ENCODE measurements at places on chromosomes 6 and 20.

GRCh38 chr6:34695729-34696188 lies 808 bp downstream of the ILRUN start:
- DNase-seq: no peak

- DNase-seq: no peak
Observed at GRCh38 chr6:116084284-116084683, 16.4 kb upstream of the NT5DC1 start.

DNA sequence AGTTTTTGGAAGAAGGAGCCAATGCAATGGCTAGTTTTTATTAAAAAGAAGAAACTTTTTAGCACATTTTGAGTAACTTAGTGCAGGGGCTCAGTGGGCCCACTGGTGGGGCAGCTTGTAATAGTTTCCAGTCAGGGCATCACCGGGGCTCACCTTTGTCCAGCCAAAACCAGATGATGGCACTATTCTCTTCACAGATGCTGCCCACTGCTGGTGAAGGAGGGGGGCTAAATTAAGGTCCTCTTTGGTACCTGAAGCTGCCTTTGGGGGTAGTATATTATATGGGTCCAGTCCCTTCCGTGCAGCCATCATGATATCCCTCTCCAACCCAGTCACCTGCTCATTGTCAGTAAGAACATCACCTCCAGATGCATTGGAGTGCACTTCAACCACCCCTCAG lies 182.9 kb downstream of the PDE7B start:
- no peak for DNase-seq

- peak; percentile 24 for DNase-seq
Observed at GRCh38 chr6:158536891-158537798, 22.7 kb upstream of the TMEM181 start.

DNA sequence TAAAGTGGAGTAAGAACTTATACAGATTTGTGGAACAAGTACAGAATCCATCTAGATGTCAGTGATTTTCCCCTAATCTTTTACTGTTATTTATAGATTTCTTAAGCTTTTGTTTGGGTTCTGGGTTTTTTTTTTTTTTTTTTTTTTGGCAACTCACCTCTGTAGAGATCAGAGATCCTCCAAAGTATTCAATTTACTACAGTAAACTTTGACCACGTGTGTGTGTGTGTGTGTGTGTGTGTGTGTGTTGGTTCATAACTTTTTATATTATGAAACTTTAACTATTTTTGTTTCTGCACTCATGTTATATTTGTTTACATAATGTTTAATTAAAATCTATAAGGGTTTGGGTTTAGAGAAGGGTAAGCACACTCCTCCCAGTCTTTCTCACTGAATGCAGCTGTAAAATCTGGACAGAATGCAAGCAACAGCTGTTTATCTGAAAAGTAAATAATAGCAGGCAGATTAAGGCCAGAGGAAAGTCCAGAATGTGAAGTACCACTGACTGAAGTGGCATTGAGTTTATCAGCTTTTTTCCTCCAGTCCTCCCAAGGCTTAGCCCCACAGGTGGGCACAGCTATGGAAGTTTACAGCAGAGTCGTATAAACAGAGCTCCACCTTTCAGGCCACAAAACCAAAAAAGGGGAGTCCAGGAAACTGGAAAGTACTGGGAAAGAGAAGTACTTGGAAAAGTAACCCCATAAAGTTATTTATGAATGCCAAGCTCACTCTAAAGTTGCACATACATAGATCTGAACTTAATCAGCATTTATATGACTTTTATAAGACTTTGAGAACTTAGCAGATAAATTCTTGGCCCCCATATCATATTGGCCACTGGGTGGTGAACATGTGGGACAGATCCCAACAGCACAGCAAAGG lies 43.0 kb upstream of the CD2AP start:
- DNase-seq: no peak

DNA sequence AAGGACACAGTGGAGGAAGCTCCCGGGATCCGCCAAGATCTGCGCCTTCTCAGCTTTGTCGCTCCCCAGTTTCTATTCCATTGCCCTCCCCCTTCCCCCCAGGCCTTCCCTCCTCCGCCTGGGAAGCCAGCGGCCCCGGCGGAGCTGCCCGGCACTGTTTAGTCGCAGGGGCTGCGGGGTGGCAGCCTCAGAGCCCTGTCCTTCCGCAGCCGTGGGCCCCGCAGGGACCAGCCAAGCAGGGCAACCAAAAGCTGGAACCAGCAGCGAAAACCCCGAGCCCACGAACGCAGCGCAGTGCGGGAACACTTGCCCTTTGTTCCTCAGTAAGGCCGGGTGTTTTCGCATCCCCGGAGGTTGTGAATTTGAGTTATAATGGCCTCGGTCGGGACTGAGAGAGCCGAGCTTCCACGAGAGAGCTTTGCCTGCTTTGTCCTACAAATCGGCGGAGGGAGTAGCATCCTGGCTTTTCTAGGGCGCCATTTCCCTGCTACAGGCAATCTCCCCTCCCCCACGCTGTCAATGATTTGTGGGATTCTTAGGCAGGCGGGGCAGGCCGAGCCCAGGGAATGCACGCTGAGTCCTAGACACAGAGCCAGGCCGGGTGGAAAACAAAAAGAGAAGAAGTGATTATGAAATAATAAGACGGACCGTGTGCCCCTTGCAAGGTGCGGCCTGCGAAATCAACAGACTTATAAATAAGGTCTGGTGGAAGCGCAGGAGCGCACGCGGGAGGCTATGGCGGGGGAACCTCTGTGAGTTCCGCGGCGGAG lies 4.0 kb upstream of the TUBB2B start:
- no peak for DNase-seq

Measured in CD4-positive, alpha-beta T cell treated with Interleukin-17A for 1 hour (primary cell).